ENCODE measurements at places on chromosomes 4 and X. TPM values are rescaled to one million over a fixed set of nuclear protein-coding genes. Genes with fewer than 3 reads are reported as not detected.

PGRMC2 gene
- polyA plus RNA-seq: 69.9 TPM

SMC1A gene
- polyA plus RNA-seq: 24.7 TPM

SULT1E1 gene
- polyA plus RNA-seq: 30.8 TPM

GYPB gene
- polyA plus RNA-seq: not detected

SLC9B1 gene
- not detected for polyA plus RNA-seq

DNA sequence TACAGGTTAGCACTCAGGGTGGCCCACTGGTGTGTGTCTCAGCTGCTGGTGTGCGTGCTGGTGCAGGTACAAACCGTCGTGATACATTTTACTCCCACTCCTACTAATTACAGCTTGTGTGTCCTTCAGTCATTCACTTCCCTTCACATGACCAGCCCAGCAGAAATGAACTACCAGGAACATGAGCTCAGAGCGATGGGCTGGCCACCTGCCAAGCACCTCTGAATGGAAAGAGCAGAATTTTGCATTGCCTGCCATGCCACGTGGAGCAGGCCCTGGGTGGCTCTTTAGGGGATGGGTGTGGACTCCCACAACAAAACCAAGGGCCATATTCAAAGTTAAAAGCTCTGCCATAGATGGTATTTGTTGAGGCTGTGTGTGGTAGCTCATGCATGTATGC lies 58.9 kb upstream of the PGM2 start:
- peak; percentile 39 for DNase-seq

GRCh38 chrX:134338527-134338926 lies 101.5 kb downstream of the CCDC160 start:
- no peak for DNase-seq

DNA sequence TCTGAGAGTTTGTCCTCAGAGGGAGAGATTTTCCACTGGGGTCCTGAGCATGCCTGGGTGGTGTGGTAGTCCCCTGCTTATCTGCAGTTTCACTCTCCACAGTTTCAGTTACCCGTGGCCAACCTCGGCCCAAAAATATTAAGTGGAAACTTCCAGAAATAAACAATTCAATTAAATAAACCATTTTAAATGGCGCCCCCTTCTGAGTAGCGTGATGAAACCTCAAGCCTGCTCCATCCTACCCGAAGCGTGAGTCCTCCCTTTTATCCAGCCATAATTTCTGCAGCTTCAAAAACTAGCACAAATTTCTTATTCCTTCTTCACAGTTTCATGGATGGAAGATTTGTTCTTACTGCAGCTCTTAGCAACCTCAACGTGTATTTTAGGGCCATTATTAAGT lies 26.7 kb downstream of the PNMA6E start:
- DNase-seq: no peak

DNA sequence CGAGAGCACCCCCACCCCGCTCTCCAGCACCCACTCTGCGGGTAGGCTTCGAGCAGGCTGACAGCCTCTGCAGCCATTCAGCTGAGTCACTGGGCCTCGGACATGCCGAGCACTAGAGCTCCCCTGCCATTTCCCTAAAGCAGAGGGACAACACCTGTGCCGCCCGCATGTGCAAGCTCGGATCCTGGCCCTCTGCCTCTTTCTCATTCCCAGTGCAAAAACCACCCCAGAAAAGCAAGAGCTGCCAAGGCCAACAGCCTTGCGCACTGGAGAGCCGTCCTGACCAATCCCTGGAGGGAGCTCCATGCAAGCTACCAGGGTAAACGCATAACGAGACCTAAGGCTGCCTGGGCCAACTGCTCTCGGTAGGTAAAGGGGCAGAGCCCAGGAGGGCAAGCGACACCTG lies 5.3 kb downstream of the HCFC1 start:
- no peak for DNase-seq

GRCh38 chrX:41441934-41442823 lies 5.0 kb upstream of the NYX start:
- peak; percentile 85 for DNase-seq

GRCh38 chr4:38612646-38613414 lies 51.2 kb upstream of the KLF3 start:
- DNase-seq: peak; percentile 42

DNA sequence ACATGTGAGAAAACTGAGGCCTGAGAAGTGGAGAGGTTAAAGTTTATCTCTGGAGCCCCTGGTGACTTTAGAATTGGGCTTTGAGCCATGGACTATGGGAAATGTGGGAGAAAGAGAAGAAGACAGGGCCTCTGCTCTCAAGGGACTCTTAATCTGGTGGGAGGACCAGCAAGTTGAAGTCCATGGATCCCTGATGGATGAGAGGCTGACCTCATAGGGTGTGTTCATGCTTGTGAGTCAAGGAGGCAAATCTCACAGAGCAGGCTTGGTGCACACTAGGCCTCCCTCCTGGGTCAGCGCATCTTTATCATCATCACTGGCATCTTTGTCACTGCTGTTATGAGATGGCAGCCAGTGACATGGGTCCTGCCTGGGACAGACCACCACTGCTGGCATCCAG lies 211.9 kb downstream of the AFAP1 start:
- no peak for DNase-seq

DNA sequence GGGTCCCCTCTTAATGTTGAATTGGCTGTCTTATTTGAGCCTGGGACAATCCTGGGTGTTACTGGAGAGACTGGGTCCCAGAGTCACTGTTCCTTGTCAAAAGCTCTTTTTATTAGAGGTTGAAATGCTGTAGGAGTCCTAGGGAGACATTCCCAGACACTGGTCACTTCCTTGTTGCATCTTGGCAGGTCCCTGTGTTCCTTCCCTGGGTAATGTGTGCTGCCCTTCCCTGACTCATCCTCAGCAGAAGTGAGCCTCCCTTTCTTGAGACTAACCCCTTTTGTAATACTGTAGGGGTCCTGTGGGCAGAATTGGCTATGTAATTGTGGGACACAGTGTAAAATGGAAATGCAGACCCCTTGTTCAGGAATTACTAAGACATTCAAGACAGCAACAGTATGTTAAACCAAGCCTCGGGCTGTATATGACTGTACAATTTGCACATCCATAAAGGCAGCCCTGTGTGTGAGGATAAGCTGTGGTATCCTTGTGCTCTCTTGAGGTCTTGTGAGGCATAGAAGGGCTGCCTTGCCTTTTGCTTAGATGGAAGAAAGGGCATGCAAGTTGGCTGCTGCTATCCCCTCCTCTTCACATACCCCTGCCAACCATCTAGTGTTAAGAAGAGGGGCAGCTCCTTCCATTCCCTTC lies 53.5 kb downstream of the DCLK2 start:
- no peak for DNase-seq

DNA sequence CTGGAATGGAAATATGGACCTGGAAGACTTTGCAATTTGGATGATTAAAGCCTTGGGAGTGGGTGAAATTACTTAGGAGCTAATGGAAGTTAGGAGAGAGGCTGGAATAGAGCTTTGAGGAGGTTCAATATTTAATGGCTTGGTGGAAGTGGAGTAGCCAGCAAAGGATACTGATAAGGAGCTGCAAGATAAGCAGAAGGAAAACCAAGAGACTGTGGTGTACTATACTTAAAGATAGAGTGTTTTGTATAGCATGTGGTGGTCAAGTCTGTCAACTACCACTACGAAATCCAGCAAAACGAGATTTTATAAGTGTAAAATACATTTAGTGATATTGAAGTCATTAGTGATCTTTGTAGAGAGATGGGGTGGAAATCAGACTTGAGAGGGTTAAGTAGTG lies 54.0 kb upstream of the TMLHE start:
- no peak for DNase-seq
